ENCODE measurements at places on chromosomes 7 and 10.

DNA sequence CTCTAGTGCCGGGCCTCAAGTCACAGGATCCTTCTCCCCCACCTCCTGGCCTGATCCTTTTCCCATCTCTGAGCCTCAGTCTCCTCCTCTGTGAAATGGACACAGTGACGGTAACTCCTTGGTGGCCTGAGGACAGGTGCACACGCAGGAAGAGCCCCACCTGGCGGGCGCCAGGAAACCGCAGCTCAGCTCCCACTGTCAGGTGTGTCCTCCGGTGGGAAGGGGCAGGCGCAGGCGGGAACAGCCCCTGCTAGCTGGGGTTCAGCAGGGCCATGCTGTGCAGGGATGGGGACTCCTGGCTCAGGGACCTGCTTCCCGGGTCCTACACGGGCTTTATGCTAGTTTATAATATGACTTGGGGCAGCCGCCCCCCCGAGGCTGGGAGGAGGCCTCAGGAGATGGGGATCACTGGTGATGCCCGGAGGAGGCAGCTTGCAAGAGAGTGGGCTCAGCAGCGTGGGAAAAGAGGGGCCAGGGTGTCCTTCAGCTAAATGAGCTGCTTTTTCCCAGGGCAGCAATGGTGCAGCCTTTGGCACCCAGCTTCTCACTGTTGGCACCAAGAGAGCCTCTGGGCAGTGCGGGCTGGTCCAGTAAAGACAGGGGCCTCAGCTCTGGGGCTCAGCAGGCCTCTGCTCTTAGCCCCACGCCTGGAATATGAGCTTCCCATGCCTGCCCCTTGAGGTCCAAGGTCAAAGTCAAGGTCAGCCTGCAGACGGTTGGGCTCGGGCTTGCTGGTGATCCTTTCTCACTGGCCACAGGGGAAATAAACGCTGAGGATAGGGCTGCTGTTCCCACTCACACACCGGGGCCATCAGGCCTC lies 68.0 kb upstream of the FAM20C start:
- no peak for DNase-seq

GRCh38 chr7:26735976-26736600 lies 128.3 kb downstream of the SKAP2 start:
- no peak for DNase-seq

- DNase-seq = peak; percentile 63
These were observed 104.0 kb downstream of the SLIT1 start for GRCh38 chr10:97081621-97082235.

- peak; percentile 55 for DNase-seq
These were observed 45.5 kb upstream of the ZNRF2 start for GRCh38 chr7:30238721-30239441.

DNA sequence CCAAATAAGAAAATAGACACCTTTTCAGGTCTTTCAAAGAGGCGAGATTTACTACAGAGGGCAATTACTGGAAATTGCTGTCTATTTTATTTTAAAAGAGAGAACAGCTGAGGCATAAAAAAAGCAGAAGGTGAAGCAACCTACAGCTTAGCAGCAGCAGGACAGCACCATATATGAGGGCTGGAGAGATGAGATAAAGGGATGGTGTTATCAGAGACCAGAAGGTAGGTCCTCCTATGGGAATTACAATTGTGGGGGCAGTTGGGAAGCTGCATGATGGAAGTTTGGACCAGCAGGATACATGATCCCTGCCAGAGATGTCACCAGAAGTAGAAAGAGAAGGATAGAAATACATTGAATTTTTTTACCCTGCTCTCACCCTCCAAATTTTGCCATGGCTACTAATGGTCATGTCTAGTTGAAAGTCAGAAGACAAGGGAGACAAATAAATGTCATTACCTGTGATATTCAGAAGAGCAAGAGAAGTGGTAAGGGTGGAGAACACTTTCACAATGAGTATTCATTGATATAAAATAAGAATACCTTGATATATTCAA lies 77.2 kb upstream of the CALCR start:
- no peak for DNase-seq

DNA sequence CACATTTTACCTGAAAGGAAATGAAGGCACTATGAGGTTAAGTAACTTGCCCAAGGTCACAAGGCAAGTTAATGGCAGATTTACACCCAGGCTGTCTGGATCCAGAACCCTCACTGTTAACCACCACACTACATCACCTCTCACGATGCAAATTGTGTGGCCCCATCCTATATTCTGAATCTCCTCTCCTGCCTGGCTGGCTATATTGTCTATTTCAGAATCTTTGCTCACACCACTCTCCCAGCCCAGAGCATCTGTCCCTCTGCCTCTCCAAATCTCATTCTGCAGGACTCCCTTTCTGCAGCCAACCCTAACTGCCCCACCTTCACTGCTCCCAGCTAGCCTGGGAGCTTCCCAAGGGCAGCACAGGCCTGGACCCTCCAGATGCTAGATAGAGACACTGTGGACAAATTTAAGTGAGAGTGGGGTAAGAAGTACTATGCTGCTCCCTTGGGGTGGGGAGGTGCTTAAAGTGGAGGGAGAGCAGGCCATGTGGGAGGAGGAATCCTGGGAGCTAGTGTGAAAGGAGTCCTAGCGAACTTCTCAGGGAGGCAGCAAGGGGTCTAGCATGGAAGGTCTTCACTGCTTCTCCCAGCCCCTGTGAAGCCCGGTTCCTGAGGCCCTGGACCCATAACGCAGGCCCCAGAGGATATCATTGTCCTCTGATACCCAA lies 786 bp downstream of the CUEDC2 start:
- no peak for DNase-seq

DNA sequence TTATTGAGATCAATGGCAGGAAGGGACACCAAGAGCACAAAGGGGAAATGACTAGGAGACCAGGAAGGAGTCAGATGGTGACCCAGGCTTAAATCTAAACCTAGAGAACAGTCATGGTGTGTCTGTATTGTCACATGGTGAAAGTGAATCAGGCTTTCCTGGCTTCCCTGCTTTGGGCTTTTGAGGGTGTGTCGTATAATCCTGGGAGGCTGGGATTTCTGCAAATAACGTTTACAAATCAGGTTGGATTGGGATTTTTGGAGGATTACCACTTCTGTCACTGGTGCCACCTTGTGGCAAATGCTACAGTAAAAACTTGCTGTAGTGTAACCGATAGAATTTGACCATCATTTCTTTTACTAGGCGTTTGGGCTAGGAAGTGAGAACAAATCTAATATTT lies 502.6 kb downstream of the NRG3 start:
- no peak for DNase-seq

DNA sequence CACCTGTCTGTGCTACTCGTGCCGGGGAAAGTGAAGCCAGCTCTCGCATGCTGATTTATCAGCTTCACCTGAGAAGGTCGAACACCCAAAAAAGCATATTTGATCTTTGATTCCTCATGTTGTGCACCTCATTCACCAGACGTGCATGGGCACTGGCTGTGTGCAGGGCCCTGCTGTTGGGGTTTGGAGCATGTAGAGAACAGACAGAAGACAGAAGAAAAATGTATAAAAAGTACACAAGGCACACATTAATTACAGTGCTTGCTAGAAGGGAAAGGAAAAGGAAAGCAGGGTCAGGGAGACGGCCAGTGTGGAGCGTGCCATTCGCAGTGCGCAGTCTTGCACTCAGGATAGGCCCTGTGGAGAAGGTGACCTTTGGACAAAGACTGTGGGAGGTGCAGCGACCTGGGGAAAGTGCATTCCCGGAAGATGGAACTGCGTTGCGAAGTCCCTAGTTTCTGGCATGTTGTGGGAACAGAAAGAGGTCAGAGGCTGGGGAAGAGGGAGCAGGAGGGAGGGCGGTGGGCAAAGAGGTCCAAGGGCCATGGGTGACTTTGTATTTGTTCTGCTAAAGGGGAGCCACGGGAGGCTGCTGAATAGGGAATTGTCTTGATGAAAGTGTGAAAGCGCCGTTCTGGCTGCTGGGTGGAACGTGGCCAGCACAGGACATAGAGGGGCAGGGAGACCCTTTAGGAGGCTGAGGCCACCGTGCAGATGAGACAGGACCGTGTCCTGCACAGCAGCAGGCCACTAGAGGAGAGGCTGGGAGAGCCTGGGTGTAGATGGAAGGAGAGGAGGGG lies 232.8 kb downstream of the GLRX3 start:
- no peak for DNase-seq
